ENCODE measurements at places on chromosomes 12 and 14.

- no peak for DNase-seq
Measured at GRCh38 chr14:91780452-91780851, 48.6 kb upstream of the CATSPERB start.

DNA sequence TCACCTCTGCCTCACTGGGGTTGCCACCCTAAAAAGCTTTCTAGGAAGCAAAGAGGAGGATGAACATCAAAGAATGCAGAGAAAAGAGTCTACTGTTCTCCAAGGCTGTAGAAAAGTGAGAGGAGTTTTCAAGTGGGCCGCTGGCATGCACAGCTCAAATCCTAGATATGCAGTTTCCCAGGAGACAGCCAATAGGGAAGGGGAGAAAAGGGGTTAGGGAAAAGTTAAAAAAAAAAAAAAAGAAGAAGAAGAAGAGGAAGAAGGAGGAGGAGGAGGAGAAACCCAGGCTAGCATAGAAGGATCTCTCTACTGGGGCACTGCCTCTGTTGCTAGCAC is 682 bp downstream of the BATF start:
- no peak for DNase-seq

DNA sequence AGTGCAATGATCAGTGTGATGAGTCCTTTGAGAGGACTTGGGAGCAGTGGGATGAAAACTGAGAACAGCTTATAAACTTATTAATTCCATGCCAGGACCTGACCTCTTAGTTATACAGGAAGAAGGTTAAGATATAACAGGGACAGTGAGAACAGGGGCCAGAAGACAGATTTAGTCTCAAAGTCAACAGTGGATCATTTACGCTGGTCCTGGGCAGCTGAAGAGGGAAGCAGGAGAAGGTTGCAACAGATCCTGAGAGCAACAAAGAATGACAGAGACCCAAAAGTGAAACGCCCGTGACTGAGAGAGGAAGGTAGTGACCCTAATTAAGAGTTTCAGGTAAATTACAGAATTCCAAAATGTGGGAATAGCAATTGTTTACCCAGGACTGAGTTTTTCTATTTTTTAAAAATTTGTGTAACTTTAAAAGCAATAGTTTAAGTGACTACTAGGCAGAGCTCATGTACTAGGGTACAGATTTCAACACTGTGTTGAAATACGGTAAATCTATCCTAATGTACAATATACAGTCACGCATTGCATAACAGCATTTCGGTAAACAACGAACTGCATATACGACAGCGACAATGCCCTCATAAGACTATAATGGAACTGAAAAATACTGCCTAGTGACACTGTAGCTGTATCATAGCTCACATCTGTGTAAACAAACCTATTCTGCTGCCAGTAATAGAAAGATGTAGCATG is 77.7 kb upstream of the GNPNAT1 start:
- DNase-seq, result no peak

- DNase-seq, result no peak
Measured at GRCh38 chr12:104263580-104264358, 39.8 kb upstream of the EID3 start.

Measured in CD4-positive, alpha-beta T cell treated with Interferon gamma for 1 hour (primary cell).